ENCODE measurements at places on chromosomes 11 and 22. TPM values are rescaled to one million over a fixed set of nuclear protein-coding genes. Genes with fewer than 3 reads are reported as not detected.

Gene CARNS1
- total RNA-seq, result not detected

Gene MAP6
- total RNA-seq, result 1.6 TPM

Gene P4HA3
- 0.85 TPM for total RNA-seq

Gene SHANK3
- 5.0 TPM for total RNA-seq

Gene ARHGAP20
- total RNA-seq, result not detected

Gene SCUBE1
- 10.4 TPM for total RNA-seq

Gene GTSE1
- 46.3 TPM for total RNA-seq

Gene LRRC32
- total RNA-seq, result 0.49 TPM

All from G401 (cell line).